GM23248 (cell line): ENCODE measurements at places on chromosomes 3 and 15. TPM values are rescaled to one million over a fixed set of nuclear protein-coding genes. Genes with fewer than 3 reads are reported as not detected.
A peak's percentile ranks its signal among the peaks of the same experiment; 100 is the strongest.

Gene DAZL
- not detected in 2 replicates for polyA plus RNA-seq

GRCh38 chr3:72341380-72341770, 506.9 kb downstream of the SHQ1 start:
- DNase-seq, result no peak

DNA sequence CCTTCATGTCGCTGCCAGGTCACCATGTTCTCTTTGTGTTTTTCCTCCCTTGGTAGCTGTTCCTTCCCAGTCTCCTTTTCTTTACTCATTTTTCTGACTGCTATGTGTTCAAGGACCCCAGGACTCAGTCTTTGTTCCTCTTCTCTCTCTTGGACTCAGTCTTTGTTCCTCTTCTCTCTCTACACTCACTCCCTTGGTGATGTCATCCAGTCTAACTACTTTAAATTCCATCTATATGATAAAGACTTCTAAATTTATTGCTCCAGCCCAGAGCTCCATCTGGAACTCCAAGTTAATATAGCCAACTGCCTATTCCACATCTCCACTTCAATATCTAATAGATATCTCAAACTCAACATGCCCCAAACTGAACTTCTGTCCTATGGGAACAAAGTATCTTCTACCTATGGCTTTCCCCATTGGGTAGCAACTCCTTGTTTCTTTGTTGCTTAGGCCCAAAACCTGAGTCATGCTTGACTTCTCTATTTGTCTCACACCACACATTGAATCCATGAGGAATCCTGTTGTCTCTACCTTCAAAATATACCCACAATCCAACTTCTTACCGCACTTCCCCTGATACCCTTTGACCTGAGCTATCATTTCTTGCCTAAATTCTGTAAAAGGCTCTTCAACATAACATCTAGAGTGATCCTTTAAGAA, 4.9 kb upstream of the DYNC1LI1 start:
- DNase-seq, result peak; percentile 67

DNA sequence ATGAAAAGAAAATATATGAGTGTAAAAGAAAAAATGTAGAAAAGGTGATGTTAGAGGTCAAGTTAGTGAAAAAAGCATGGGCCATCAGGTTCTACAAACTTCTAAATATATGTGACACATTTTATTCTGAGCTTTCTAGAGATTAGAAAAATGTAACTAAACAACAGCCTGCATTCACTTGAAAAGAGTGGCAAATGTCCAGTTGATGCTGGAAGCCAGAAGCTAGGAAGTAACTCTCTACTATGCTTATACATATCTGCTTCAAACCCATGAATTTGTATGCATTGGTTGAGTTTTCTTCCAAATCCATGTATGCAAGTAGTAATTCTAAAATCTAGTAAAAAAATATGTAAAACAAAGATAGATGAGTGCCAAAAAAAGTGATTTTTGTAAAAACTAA, 123.5 kb downstream of the TGFBR2 start:
- no peak for DNase-seq

Gene DLG1
- polyA plus RNA-seq, result 19.6 and 23.2 TPM in 2 replicates

DNA sequence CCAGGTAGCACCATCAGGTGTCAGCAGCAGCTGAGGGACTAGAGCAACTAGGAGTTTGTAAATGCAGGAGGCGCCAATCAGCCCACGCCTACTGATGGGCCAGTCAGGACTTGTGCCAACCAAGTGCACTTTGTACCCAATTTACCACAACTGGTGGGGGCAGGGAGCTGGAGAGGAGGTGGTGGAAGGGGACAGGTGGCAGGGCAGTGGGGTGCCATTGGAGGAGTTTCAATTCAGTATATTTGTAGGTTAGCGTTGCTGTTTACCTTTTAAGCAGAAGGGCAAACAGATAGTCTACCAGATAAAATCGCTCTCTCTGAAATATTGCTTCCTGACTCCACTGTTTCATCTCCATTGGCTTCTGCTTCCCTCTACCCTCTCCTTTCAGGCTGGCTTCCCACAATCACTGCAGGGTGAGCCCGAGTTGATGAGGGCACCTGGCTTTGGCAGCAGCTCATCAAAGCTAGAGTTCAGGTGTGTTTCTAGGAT, 75.7 kb downstream of the TRIM69 start:
- no peak for DNase-seq

Gene NANOGP8
- not detected in 2 replicates for polyA plus RNA-seq

Gene TNFSF10
- not detected in 2 replicates for polyA plus RNA-seq
